Hematopoietic multipotent progenitor cell treated with erythropoietin and hydrocortisone succinate and interleukin-3 and kit ligand, for 8 days (in vitro differentiated cells): ENCODE measurements at places on chromosomes 2 and 18.

GRCh38 chr2:240338274-240338673 is 97.2 kb upstream of the GPC1 start:
- DNase-seq: no peak

- DNase-seq: no peak
These were observed 31.9 kb upstream of the REG3G start for GRCh38 chr2:78993518-78994148.

GRCh38 chr2:175181877-175182308 is 383 bp upstream of the ATP5MC3 start:
- no peak for DNase-seq

GRCh38 chr2:219049282-219049681 is 8.0 kb upstream of the CFAP65 start:
- no peak for DNase-seq

- peak; percentile 45 for DNase-seq
These were observed 34.9 kb downstream of the FAM110C start for GRCh38 chr2:11248-11941.

GRCh38 chr2:15553951-15554350 is 7.2 kb downstream of the NBAS start:
- no peak for DNase-seq

- no peak for DNase-seq
These were observed 115.9 kb upstream of the TWIST2 start for GRCh38 chr2:238731961-238732360.
